Uterine smooth muscle cell (primary cell): ENCODE measurements at places on chromosomes 4 and X. TPM values are rescaled to one million over a fixed set of nuclear protein-coding genes. Genes with fewer than 3 reads are reported as not detected.

The TACC3 gene
- 12.9 and 46.7 TPM in 2 replicates for total RNA-seq

The DNAJB14 gene
- 42.2 and 43.5 TPM in 2 replicates for total RNA-seq

The CASP3 gene
- 34.5 and 38.3 TPM in 2 replicates for total RNA-seq

The MMAA gene
- 5.0 and 5.1 TPM in 2 replicates for total RNA-seq

The GUCY1A1 gene
- total RNA-seq, result 0.11 and 0.25 TPM in 2 replicates

The PNMA6A gene
- total RNA-seq, result 3.5 and 8.7 TPM in 2 replicates

The EGF gene
- total RNA-seq, result 1.3 and 1.9 TPM in 2 replicates

The GPR34 gene
- total RNA-seq, result not detected in 2 replicates

The MAGEA2 gene
- total RNA-seq, result not detected in 2 replicates
